Daoy (cell line): ENCODE measurements at places on chromosomes 11 and 22.
A peak's percentile ranks its signal among the peaks of the same experiment; 100 is the strongest.

DNA sequence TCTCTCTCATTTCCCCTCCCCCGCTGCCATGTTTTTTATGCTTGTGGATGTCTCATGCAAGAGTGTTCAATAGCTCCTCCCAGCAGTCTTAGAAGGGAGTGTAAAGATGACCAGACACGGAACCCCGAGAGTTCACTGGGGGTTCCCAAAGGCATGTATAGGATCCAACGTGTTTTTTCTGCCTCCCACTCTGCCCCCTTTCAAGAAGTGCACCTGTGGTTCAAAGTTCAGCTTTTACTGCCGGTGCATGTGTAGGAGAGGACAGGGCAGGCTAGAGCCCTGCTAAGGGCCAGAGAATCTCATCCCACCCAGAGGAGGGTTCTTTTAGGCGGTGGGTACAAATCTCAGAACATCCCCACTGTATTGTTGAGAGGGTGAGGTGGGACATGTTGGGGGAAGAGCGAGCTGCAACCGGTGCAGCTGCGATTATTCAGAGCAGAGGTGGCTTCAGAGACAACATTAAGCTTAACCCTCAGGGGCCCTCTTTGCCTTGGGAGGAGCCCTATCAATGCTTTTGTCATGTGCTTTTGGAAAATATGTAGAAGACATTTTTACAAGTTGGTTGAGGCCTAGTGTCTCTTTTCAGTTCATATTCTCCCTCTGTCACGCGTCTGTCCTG, 14.5 kb downstream of the MIF start:
- no peak for DNase-seq

- peak; percentile 66 for DNase-seq
These were observed 42.9 kb downstream of the LINC01488 start for GRCh38 chr11:69524291-69524882.

GRCh38 chr11:134866215-134866614, 454.2 kb upstream of the B3GAT1 start:
- DNase-seq: no peak

DNA sequence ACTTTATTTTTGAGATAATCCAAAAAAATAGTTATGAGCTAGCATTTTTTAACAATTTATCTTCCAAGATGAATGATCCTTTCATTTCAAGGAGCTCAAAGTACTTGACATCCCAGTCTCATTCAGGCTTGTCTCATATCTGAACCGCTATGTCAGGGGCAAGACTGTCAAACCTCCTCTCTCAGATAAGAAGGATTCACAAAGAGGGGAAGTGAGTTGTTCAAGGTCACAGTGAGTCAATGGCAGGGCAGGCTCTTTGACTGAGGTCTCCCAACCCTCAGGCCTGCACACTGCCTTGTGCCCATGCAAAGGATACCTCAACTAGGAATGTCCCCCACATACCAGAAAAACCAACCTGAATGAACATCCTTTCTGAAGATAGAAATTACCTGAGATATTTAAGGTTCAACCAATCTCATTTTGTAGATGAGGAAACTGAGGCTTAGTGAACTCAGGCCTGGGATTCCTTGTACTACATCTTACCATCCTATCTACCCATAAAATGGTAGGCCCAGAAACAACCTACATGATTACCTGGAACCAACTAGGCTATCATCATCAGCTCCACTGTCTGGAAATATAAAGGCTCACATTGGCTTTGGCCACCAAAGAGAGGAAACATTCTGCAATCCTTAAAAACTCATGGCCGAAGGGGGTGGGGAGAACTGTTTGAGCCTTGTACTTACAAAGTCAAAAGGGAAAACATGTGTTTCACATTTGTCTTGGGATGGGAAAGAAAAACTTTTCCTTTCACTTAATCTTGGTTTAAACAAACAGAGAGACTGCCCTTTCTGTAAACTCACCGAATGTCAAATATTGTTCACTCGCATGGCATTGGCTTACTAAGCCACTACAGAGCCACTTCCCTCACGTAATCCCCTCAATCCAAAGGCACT, 51.1 kb downstream of the LIF start:
- DNase-seq: no peak

DNA sequence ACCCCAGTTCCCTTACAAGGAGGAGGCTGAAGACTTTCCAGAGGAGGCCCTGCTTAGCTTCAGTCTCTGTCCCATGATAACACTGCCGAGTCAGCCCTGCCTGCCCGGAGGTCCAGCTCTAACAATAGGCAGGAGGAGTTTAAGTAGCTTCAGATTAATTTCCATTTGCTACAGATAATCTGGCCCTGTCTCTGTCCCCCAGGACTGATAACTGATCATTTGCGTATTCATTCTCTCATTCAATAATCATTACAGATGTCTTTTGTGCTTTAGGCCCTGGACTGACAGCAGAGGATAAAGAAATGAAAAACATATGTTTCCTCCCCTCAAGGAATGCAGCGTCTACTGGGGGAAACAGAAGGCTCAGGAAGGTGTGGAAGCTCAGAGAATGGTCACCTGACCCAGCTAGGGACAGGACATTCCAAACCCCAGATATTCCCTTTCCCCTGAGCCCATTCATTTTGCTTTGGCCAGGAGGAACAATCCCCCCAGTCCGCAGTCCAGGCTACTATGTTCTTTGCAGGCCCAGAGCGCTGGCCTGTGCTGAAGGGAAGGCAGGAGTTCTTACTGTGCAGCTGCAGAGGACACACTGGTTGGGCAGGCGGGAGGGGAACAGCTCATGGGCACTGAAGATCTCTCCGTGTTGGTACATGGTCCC, 20.8 kb downstream of the CHRDL2 start:
- DNase-seq: no peak

DNA sequence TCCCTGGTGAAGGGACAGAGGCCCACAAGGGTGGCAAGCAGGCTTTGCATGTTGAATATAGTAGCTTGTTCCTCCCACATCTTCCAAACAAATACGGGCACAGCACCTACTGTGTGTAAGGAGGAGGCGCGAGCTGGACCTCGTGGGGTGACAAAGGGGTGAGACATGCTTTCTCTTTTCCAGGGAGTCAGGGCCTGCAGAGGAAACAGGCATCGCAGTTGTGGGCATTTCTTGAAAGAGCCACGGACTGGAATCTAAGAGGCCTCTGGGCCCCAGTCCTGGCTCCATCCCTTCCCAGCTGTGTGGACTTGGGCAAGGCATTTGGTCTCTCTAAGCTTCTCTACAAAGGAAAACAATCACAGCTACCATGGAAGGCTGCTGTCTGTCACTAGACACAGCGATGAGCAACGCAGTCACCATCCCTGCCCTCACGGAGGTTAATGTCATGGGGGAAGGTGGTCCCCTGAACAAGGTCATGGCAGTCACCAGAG, 13.0 kb upstream of the CDC42EP1 start:
- no peak for DNase-seq

DNA sequence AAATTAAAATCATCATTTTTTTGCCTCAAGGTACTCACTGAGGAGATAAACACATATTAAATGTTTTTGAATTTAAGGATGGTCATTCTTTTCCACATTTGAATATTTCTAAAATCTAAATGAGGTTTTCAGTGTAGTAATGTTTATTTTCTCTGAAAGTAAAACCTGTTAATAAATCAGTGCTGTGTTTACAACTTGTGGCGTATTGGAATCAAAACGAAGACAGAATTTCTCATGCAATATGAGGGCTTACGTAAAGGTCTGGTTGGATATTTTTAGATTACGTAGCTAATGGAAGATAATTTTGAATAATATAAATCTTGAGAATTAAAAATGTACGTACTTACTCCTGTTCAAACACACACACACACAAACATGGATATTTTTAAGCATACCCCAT, 106.8 kb upstream of the LUZP2 start:
- no peak for DNase-seq

- no peak for DNase-seq
These were observed 58.0 kb upstream of the PLET1 start for GRCh38 chr11:112318661-112319060.

- DNase-seq: no peak
These were observed 30.2 kb upstream of the SLC35C1 start for GRCh38 chr11:45774786-45775185.

- DNase-seq: no peak
These were observed 3.4 kb upstream of the COPB1 start for GRCh38 chr11:14503023-14503422.

- peak; percentile 18 for DNase-seq
These were observed 18.9 kb upstream of the RFPL3 start for GRCh38 chr22:32338757-32339156.

- no peak for DNase-seq
These were observed 1.9 kb upstream of the ESS2 start for GRCh38 chr22:19146215-19146968.

DNA sequence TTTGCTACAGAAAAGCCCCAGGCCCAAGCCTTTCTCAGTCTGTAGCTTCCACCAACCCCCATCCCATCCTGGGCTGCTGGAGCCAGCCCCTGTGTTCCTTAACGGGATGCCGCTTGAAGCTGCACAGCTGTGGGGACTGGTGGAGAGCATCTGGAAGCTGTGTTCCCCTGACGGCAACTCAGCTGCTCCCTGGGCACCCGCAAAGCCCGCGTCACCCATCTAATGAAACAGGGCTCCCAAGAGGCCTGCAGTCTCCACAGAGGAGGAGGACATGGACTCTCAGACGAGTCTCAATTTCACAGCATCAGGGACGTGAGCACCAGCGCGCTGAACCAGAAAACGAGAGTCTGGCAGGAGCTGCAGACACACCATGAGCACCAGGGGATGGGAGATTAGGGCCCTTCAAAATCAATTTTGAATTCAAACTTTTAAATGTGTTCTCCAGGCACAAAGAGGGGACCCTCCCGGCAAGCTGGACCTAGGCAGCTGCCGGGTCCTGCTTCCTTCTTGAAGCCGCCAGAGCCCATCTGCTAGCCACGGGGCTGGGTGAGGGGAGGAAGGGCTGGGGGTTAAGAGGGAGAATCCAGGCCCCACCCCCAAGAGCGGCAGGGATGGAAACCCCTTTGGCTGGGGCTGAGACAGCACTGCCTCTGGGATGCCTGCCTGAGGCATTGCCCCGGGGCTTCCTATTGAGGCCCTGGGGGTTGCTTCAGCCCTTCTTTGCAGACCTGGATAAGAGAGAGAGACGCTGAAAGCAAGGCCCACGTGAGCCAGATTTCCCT, 21.0 kb downstream of the LMO1 start:
- DNase-seq: no peak

DNA sequence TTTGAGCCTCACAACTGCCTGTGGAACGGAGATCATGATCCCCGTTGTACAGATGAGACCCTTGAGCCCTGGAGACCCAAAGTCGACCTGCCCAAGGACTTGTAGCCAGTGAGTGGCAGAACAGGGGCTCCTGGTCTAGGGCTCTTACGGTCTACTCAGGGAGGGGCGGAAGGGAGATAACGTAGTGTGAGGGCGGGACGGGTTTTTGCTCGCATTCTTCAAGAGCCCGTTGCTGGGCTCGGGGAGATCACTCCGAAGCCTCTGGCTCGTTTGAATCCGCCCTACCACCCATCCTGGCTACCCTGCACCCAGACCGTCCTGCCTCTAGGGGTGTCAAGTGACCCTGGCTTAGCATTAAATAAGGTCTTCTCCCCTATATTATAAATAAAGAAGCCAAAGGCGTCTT, 639 bp downstream of the CRY2 start:
- peak; percentile 56 for DNase-seq

DNA sequence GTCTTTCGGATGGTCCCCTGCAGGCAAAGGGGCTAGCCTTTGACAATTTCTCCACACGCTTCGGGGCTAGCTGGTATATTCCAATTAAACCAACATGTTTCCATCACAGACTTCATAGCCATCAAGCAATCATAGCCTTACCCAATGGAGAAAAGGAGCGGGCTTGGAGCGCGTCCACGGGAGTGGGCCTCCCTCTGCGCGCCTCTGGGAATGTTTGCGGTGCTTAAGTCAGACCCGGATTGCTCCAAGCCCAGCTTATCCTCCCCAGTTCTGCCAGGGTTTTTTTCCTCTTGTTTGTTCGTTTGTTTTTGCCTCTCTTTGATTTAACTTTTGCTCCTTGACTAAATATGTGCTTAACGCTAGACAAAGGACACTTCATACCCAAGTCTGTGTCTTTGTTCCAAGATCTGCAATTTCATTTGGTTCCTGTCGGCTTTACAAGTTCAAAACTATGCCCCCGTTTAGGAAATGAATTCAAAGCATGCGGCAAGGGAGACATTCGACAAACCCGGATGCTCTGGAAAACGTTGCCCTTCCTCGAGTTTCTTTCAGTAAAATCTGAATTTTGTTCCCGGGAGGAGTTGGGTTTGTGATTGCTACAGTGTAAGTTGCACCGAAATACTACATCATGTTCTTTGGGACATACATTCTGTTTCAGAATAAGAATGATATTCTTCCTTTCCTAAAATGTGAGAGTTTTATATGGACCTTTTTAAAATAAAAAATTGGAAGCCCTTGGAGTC, 1.0 kb upstream of the GLB1L2 start:
- DNase-seq: peak; percentile 13
